Foreskin fibroblast (primary cell): ENCODE measurements at places on chromosomes 13 and 19.

GRCh38 chr19:47036097-47036651 lies 12.2 kb downstream of the TMEM160 start:
- peak; percentile 51 for DNase-seq

DNA sequence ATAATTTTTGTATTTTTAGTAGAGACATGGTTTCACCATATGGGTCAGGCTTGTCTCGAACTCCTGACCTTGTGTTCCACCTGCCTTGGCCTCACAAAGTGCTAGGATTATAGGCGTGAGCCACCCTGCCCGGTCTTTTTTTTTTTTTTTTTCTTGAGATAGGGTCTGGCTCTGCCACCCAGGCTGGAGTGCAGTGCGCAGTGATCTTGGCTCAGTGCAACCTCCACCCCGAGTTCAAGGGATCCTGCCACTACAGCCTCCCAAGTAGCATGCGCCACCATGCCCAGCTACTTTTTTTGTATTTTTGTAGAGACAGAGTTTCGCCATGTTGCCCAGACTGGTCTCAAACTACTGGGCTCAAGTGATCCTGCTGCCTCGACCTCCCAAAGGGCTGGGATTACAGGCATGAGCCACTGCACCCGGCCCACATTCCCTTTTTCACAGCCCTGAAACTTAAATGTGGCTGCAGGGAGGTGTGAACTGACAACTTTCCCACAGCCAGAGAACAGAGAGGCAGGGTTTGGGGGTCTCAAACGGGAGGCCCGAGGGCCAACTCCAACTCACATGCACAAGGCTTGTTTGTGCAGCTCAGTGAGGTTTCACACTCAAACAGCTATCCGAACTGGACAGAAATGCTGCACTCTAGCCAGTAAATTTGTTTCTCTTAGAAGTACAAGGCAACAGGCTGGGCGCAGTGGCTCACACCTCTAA lies 4.4 kb upstream of the S1PR5 start:
- no peak for DNase-seq

DNA sequence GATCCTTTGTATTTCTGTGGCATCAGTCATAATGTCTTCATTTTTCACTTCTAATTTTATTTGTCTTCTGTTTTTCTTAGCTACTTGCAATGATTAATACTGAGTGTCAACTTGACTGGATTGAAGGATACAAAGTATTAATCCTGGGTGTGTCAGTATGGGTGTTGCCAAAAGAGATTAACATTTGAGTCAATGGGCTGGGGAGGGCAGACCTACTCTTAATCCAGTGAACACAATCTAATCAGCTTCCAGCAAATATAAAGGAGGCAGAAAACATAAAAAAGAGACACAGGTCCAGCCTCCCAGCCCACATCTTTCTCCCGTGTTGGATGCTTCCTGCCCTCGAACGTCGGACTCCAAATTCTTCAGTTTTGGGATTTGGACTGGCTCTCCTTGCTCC lies 640.9 kb upstream of the MIR17HG start:
- no peak for DNase-seq

DNA sequence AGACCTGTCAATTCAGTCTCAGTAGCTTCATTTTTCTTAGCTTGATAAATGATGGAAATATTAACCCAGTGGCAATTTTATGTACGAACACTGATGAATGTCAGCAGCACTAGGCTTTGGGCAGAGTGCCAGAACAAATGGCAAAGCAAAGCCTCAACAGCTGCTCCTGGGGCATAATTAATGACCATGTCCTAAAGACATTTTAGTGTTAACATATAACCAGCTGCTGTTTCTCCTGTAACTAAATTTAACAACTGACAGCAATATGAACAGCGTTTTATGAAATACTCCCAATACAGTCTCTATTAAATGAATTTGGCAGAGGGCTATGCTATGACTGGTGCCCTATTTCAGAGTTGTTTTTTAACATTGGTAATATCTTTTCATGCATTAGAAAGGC lies 47.1 kb downstream of the ZNF568 start:
- DNase-seq, result no peak

GRCh38 chr13:63206461-63206860 lies 1790.8 kb upstream of the PCDH20 start:
- no peak for DNase-seq

DNA sequence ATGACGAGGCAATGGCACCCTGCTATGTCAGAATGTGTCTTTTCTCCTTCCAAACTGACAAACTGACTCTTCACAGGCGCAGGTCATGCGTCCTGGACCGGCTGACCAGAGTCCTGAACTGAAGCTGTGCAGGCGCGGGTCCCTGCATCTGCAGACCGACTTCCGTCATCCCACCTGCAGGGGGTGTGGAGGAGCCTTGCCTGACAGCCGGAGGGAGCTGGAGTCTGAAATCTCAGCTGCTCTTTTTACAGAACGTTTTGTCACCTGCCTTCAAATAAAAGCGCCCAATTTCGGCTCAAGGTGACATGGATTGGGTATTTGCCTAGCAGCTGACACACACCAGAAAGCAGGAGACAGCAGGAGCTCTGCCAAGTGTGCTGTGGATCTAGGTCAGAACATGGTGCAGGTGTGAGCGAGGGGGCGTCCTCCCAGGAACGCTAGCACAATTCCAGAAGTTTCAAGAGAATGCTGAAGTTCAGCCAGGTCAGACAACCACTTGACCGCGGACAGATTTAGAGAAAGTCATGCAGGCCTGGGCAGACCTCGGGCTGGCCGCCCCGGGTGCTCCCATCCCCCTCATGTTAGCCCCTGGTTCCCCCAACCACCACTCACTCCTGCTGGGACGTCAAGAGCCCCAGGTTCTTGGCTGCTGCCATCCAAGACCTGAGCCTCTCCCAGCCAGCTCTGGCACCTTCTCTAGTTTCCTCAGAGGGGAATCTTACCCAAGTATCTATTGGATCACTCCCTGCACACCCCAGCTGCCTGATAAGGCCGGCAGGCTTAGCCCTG lies 32.8 kb downstream of the ELL start:
- DNase-seq, result no peak

DNA sequence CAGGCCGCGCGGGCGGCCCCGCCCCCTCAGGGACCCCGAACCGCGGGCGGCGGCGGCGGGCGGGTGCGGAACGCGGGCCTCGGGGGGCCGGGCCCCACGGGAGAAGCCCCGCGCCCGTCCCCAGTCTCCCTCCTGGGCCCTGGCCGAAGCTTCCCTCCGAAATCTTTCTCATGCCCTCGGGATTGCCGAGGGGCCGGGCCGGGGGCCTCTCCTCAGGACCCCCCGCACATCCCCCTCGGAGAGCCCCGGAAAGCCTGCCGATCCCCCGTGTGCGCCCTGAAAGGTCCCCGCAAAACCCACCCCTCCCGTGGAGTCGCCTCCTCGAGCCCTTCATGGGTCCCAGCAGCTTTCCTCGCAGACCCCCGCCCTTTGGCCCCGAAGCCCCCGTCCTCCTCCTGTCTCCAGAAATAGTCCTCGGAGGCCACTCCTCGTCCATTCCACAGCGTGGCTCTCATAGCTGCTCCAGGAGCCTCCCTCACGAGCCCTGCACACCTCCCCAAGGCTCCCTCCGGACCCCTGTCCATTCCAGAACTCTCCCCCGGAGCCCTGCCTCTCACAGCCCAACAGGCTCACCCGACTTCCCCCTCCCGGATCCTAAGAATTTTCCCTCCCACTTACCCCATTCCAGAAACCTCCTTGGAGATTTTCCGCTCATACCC lies 555 bp downstream of the SAMD4B start:
- DNase-seq, result peak; percentile 44

DNA sequence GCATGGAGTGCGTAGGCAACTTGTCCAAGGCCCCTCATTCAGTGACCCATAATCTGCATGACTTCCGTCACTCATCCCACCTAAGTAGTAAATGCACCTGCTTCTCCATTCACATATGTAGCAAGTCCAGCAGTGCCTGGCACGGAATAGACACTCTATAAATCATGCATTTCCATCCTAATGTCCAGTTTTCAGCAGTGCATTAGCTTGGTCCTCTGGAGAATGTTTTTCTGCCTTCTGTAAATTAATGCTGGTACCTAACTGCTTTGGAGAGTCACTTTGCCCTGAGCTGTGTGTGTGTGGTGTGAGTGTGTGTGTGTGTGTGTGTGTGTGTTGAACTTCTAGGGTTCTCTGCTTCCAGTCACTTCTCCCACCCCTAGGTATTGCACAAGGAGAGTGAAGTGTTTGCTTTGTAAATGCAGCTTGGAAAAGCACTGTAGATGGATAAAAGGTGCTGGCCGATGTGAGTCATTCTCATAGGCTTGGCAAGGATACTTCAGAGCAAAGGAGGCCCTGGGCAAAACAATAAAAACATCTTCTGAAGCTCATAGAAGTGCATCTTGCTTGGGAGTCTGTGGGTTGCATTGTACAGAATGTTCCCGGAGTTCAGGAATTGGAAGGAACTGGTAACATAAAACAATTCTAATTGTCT lies 181.8 kb downstream of the KATNAL1 start:
- DNase-seq, result peak; percentile 95

DNA sequence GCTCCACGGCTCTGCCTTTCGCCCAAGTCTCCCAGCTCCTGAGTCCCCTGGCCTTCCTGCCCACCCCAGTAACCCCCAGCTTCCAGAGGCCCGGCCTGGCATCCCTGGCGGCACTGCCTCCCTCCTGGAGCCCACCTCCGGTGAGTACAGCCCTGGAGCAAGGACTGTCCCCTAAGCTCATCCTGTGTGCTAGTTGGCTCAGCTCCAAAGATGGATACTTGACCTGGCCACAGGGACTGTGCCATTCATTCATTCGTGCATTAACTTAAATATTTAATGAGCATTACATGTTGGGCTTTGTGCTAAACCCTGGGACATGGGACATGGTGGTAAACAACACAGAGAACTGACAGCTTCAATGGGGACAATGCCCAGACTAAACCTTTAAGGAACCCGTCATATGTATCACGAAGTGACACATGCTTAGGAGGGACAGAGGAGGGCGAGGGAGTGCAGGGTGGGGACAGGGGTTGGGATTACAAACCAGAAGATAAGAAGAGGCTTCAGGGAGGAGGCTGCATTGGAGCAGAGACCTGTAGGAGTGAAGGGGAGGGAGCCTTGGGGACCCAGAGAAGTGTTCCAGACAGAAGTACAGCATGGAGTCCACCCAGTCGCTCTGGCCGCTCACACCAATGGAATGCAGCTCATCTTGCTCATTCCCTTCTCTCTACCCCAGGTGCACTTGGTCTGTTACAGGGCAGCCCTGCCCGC lies 6.9 kb upstream of the OVOL3 start:
- peak; percentile 40 for DNase-seq

DNA sequence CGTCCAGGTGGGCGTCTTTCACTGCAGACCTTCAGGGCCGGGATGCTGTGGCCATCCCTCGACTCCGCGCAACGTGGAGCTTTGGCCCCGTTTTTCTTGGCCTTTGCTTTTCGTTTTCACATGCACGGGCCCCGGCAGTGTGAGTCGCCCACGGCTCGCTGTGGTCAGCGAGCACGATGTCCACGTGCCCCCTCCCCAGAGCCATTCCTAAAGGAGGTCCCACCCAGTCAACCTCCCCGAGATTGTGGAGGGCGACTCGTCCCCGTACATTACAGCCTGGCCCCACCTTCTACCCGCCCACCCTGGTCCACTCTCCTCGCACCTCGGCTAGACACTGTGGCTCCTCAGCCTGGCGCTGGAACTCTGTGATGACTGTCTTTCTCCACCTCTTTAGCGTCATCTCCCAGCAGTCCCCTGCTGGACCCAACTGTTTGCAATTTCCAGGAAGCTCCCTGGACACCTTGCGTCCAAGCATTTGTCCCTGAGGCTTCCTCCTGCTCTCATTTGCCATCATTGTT lies 405 bp downstream of the ZNF446 start:
- DNase-seq, result no peak

DNA sequence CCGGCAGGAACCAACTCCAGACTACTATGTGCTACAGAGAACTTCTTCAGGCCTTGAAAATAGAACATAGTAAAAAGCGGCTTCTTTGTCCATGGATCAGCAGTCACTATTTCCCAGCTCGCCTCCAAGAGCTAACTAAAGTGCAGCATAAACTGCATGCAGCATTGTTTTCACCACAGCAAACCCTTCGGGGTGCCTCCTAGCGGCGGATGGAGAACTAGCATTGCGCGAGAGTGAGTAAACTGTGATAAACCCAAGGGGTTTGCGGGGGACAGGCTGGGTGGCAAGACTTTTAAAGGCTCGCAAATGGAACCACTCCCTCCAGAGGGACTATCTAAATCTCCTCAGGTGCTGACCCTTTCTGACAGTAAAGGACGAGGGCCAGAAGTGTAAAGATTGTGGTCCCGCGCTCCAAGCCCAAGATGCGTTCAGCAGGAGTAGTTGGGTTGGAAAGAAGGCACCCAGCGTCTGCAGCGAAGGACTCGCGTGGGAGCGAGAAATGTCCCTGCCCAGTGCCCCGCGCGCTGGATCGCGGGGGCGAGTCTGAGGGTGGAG lies 21.5 kb upstream of the SGCG start:
- DNase-seq, result peak; percentile 67

DNA sequence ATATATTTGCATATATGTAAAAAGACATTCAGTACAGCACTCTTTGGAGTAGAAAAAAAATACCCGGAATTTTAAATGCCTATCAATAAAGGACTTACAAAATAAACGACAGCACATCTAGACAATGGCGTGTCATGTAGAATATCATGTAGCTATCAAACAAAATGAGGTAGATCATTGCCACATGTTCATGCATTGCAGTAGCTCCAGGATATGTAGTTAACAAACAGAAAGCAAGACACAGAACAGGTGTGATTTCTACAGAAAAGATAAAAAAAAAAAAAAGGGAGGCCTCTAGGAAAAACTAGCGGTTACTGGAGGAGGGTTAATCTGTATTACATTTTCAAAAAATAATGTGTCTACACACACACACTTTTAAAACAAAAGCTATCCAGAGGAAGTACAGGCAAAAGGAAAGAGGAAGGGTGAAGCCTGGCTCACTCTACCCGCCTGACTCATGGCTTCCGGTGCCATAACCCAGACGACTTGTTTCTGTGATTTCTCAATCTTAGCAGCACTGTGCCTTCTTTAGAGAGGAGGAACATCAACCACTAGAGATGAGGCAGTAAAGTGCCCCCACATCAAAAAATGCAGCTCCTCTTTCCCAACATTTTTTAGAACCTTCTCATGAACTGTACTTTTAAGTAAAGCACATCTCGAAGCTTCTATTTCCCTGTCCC lies 6.9 kb downstream of the KCTD12 start:
- DNase-seq, result peak; percentile 93

- DNase-seq, result no peak
Measured at GRCh38 chr19:45380107-45380506, 9.7 kb upstream of the ERCC2 start.
